Mesenchymal stem cell (in vitro differentiated cells and primary cell): ENCODE measurements at places on chromosomes 1 and 21.
A peak's percentile ranks its signal among the peaks of the same experiment; 100 is the strongest.

DNA sequence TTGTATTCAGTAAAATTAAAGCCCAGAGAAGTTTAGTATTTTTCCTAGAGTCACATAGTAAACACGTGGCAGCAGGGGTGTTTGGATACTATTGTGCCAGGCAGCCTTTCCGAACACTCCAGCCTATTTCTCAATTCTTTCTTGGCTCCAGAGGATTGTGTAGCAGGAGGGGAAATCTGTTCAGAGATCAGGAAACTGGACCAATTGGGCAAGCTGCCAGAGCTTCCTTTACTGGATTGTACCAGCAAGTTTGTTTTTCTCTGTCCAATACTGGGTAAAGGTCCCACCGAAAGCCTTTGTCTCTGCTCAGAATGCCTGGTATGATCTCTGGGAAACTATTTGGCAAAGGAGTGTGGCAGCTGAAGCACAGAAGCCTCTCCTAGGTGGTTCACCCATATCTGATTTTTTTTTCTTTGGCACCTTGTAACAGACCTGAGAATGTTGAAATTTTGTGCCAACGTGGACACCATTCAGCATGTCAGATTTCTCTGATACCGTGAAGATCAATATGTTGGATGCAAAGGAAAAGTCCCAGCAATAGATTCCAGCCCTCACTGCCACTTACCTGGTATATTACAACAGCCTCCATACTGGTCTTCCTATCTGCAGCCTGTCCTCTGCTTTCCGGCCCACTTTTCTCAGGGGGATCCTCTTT is 126.2 kb downstream of the FGGY start:
- no peak for DNase-seq
- H3K4me3 ChIP-seq, result no peak overlapping the region
- H3K27ac ChIP-seq, result no peak overlapping the region
- peaks cover 6% of the 10 kb centered on the region for H3K4me1 ChIP-seq
- no peaks in the 10 kb centered on the region for H3K36me3 ChIP-seq

DNA sequence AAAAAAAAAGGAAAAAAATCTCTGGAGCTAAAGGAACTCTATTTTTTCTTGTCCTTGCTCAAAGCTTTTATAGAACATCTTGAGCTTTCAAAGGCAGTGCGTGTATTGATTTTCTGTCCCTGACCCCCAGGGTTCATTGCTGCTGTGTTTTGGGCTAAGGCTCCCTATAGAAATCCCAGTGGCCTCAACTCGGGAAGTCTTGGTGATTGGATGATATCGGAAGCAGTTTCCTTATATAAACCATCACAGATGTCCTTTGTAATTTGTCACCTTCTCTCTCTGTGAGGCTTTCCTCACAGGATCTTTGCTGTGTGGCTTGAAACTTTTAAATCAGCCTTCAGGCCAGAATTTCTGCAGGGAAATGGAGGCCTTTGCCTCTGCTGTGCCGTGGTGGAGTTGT is 397.7 kb downstream of the RPS6KC1 start:
- DNase-seq, result no peak
- H3K27ac ChIP-seq, result no peak overlapping the region
- no peaks in the 10 kb centered on the region for H3K36me3 ChIP-seq
- no peak overlapping the region for H3K4me3 ChIP-seq

GRCh38 chr1:58816747-58817221 is 32.9 kb upstream of the JUN start:
- no peaks in the 10 kb centered on the region for H3K27me3 ChIP-seq
- H3K27ac ChIP-seq, result peak overlapping the region; percentile 93
- peaks cover 18% of the 10 kb centered on the region for H3K4me1 ChIP-seq
- H3K4me3 ChIP-seq, result peak overlapping the region; percentile 78

DNA sequence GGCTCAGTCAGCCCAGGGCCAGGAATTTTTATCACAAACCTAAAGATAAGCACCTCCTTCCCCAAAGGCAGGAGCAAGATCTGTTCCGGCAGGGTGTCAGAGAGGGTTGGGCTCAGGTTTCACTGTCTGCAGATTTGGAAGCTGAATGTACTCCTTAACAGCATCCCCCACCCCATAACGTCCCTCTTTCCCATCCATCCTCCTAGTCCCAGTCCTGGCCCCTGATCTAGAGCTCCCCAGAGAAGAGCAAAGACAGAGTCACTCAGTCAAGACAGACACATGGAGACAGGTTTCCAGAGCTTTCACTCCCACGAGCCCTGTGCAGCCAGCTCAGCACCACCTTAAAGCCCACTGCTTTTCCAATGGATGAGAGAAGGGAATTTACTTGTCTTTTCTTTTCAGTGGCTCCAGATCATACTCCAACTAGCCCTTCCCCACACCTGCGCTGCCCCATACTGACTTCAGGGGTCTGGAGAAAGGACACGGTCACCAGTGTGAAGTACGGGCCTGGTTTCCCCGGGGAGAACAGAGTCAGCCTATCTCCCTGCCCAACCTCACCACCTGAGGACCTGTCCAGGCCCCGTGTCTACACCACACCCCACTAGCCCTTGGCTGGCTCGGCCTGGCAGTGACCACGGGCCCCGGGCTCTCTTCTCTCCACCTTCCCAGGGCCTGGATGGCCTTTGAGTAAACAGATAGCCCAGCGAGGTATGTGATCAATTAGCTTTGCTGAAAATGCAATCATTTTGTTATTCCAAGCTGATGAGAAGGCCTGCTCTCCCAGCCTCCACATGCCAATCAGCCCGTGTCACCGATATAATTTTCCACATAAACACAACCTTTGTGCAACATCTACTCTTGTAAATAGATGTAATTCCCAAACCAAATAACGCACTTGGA is 249.1 kb downstream of the FOXD2 start:
- DNase-seq, result no peak
- no peaks in the 10 kb centered on the region for H3K4me1 ChIP-seq
- H3K4me3 ChIP-seq, result no peak overlapping the region
- H3K27ac ChIP-seq, result no peak overlapping the region
- H3K36me3 ChIP-seq, result no peaks in the 10 kb centered on the region

DNA sequence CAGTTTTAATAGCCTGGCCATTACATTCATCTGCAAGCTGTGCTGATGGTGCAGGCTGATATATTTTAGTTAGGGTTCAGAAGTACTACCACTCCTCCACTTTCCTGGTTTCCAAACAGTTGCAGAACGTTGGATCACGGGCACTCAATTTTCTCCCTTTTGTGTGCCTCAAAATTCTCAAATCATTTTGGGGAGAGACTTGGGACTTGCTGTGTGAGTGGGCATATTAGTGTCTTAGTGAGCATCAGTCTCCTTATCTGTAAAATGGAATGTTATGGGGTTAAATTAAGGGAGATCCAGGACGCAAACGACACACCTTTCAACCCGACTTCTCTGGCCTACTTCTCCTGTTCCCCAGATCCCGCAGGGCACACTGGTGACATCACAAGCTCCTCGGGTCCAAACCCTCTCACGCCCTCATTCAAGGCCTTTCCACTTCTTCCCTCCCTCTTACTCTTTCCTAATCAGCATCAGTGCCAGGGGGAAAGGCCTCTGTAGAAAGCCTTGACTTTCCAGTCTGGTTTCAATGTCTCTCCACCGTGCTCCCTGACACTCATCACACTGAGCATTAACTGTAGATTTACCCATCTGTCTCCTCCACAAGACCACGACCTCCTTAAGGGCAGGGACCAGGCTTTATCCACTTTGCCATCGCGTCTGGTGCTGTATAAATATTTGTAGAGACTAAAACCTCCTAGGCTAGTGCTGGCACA is 1.2 kb downstream of the PIGP start:
- peaks cover 29% of the 10 kb centered on the region for H3K36me3 ChIP-seq
- H3K4me1 ChIP-seq, result peaks cover 5% of the 10 kb centered on the region
- DNase-seq, result peak; percentile 87
- peak overlapping the region; percentile 90 for H3K27ac ChIP-seq
- no peaks in the 10 kb centered on the region for H3K27me3 ChIP-seq
- H3K4me3 ChIP-seq, result peak overlapping the region; percentile 69

- H3K27ac ChIP-seq, result no peak overlapping the region
- H3K4me1 ChIP-seq, result peaks cover 6% of the 10 kb centered on the region
- no peaks in the 10 kb centered on the region for H3K36me3 ChIP-seq
- no peak for DNase-seq
Observed at GRCh38 chr1:58434607-58435006, 111.9 kb downstream of the OMA1 start.

DNA sequence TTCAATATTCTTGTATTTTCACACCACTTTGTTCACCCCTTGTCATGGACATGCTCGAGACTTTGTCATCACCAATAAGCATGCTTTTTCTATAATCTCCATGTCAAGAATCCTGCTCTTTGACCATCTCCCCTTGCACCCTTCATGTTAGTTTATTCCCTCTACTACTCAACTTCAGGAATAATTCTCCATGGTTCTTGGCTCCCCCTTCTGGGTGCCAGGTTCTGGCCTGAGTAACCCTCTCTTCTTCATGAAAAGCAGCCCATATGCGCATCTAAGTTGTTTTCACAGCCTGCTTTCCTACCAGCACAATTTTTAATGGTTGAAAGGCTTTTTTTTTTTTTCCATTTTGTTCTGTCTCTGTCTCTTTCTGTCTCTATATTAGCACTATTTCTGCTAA is 160.7 kb downstream of the LEPR start:
- H3K4me1 ChIP-seq, result no peaks in the 10 kb centered on the region
- H3K36me3 ChIP-seq, result peaks cover 4% of the 10 kb centered on the region
- no peaks in the 10 kb centered on the region for H3K27me3 ChIP-seq
- peak; percentile 22 for DNase-seq

DNA sequence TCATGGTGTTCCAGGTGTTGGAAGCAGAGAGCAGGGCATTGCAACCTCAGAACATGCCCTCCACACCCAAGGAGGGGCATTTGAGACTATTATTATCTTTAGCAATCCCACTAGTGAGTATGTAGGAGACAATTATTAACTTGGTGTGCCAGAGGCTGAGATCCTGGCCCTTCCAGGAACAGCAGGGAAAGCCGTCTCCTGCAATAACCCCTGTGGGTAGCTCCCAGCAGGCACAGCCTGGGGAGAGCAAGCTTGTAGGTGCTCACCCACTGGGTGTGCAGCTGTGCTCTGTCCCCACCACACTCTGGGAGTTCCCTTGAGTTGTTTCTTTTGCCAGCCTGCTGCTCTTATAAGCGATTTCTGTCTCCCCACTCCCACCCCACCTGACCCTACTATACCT is 10.3 kb downstream of the CFAP107 start:
- no peak for DNase-seq
- no peaks in the 10 kb centered on the region for H3K4me1 ChIP-seq
- no peak overlapping the region for H3K4me3 ChIP-seq
- H3K27ac ChIP-seq, result no peak overlapping the region
- H3K36me3 ChIP-seq, result no peaks in the 10 kb centered on the region
